LoVo (cell line): ENCODE measurements at places on chromosomes 1 and 21.

DNA sequence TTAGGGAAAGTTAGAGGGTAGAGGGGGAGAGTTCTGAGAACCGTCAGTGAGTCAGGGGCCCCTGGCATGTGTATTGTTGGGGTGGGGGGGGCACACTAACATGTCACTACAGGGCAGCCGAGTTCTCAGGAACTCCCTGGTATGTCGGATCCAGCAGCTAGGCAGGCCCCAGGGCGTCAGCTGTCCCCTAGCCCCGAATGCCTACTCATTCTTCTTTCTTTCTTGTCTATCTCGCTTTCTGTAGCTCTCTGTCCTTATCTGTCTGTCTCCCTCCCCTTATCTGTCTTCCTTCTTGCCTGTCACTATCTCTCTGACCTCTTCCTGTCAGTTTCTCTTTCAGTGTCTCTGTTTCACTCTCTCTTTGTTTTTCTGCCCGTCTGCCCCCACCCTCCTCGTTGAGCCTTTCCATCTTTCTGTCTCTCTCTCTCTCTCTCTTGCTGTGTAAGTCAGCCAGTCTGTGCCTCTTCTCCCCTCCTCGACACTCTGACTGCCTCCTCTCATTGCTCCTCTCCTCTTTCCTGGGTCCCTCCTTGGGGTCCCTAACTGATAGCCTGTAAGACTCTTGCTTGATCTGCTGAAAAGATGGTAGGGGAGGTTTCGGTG, 2.4 kb downstream of the NTRK1 start:
- no peak for DNase-seq

GRCh38 chr1:234936612-234937389, 191.8 kb downstream of the TOMM20 start:
- DNase-seq = no peak

DNA sequence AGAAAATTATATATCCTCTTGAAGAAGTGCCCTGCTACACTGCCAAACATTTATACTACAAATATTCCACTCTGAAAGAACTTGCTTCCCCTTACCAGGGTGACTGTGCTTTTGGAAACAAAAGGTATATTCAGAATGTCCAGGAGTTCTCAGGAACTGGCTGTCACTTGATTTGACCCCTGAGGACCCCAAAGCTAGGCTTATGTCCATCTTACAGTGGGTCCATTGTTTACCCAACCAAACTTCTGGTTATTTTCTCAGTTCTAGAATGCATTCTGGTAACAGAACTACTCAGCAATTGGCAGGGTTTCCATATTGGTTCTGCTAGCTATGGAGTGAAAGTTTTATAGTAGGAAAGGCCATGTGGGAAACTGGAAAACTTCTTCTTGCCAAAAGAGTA, 207.1 kb upstream of the KCTD3 start:
- DNase-seq = no peak

GRCh38 chr1:95627244-95627643, 393.2 kb downstream of the RWDD3 start:
- no peak for DNase-seq

DNA sequence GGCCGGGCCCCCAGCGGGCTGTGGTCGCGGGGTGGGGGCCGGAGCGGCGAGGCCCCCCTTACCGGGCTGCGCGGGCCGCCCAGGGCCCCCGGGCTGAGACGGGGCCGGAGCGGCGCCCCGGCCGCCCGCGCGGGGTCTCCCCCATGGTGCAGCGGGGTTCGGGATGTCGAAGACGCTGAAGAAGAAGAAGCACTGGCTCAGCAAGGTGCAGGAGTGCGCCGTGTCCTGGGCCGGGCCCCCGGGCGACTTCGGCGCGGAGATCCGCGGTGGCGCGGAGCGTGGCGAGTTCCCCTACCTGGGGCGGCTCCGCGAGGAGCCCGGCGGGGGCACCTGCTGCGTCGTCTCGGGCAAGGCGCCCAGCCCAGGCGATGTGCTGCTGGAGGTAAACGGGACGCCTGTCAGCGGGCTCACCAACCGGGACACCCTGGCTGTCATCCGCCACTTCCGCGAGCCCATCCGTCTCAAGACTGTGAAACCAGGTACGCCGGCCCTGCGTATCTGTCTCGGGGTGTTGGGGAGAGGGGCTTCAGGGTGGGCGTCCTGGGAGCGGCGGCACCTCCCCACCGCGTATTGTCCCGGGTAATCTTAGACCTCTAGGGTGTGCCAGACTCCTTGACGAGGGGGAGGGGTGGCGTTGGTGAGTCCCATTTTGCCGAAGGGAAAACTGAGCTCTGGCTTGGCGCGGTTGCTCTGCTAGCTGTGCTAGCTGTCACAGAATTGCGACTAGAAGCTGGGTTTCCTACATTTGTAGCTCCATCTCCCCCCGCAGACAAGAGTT, 745 bp downstream of the MAGI3 start:
- peak; percentile 49 for DNase-seq

- DNase-seq = no peak
Measured at GRCh38 chr1:212917858-212918257, 32.5 kb upstream of the VASH2 start.

DNA sequence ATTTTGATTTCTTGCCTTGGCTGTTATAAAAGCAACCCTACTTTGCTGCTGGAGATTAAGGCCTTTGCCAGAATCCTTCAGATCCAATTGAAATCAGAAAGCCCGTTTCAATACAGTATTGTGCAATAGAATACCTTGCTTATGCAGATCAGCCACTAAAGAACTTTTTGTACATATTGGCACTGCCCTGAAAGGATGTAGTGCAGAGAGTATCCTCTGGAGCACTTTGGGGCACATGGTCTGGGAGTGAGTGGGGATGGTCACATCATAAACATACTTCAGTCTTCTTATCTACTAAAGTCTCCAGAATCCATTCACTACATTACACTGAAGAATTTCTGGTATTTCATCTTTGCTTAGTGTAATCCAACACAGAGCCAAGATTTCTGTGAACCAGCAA, 189.0 kb downstream of the CENPF start:
- no peak for DNase-seq

DNA sequence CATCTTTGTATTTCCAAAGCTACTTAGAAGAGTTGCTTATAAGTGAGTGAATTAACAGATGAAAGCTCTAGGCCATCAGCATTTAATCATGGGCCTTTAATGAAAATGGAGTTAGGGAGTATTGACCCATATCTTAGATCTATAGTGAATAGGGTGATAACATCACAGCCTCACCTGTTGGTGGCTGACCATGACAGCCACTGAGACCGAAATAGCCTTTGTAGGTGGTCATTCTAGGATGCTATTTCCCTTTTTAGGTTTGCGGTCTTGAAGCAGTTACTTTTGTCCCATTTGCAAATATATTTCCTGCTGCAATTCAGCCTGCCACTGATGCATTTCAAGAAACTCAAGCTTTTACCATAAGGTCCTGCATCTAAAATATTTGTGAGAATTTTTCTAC, 410.1 kb upstream of the LYPLAL1 start:
- no peak for DNase-seq

- no peak for DNase-seq
Measured at GRCh38 chr1:152497273-152497672, 13.3 kb upstream of the LCE5A start.

DNA sequence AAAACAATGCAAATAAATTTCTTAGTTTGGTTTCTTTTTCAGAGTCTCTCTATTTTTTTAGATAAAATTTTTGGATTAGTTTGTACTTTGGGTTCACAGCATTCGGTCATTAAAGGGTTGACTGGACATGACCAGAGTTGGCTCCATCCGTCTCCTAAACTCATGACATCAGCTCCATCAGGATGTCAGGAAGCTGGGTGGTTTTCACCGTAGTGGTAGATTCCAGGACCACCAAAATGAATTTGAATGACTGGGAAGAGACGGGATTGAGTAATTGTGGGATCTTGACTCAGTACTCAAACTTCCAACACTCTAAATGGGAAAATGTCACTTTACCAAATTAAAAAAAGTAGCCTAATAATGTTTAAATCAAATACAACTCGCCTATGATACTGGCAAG, 279.2 kb upstream of the DUSP10 start:
- DNase-seq = no peak

DNA sequence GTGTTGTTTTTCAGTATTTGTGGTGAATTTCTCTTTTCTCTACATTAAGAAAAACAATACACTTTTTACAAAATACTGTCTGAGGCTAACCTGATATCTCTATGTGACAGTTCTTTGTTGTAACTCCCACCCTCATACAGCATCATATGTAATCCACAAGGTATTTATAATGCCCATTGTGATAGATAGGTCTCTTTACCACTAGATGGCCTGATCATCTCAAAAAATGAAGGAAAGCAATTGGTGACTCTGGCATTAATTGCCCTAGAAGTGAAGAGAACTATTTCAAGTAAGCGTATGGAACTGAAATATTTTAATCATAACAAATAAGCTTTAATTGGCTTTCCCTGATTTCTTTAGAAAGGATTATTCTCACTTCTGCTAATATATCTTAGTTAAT, 36.2 kb upstream of the HFM1 start:
- no peak for DNase-seq

GRCh38 chr1:198079432-198079951, 77.3 kb upstream of the NEK7 start:
- no peak for DNase-seq

DNA sequence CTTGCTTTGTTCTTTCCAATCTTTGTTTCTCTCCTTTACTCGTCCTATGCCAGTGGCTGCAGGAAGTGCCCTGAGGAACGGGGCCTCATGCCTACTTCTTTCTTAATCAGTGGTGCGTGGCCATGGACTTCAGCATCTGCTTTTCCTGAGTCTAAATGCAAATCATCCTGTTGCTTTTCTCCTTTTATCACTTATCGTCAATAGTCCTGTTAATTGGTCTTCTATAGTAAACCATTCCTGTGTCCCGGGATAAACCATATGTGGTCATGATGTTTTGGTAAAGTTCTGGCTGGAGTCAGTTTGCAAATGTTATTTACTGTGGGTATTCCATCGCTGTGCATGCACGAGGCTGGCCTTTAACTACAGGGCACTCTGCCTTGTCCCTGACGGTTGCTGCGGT, 47.5 kb downstream of the AGPAT3 start:
- DNase-seq = no peak

DNA sequence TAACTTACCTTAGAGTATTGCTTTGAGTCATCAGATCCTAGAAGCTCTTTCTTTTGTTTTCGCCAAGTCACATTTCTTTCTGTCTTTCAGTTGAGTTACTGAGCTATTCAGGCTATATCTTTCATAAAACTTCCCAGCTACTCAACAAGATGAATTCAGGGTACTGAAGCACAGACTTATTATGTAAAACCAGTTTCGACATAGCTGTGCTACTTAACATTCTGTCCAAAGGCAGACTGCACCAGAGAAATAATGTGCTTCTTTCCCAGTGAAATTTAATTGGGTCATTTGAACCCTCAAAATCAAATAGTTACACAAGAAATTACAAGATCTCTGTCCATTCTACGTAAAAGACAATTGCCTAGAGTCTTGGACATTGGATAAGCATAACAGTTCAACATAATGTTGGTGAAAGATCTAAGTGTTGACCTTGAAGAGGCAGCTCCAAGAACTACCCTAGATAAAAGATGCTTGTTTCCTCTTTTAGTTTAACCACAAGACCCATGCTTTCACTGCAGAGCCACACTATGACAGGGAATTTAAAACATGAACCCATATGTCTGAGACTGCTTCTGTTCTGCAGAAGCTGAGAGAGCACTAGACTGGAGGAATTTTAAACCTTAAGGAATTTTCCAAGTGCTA, 163.2 kb downstream of the LRRC40 start:
- no peak for DNase-seq

DNA sequence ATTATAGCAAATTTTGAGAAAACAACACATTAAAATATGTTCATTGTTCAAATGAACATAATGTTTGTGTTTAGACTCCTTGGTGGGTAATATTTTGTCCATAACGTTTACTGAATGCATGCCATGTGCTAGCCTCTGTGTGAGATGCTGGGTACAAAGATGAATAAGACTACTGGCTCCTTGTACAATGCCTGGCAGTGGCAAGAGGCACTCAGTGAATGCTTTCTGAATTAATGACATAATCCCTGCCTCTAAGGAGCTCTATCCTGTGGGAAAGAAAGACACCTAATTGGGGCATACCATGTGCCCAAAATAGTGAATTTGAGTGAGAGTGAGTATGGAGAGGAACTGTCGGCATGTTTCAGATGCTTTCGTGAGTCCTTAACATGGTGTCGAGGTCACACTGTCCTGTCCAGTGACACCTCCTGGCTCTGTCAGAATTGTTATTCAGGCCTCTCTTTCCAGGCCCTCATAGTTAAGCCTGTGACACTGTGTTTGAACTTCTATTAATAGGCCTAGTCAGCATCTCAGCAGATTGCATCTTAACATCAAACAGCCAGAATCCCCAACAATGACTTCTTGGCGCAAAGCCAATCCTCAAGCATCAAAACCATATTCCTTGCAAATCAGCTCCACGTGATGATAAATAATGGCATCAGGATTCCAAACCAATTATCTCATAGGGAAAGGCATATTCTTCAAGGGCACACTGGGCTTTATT, 32.8 kb upstream of the S1PR1 start:
- no peak for DNase-seq

- DNase-seq = no peak
Measured at GRCh38 chr1:46757956-46758528, 39.1 kb upstream of the EFCAB14 start.

DNA sequence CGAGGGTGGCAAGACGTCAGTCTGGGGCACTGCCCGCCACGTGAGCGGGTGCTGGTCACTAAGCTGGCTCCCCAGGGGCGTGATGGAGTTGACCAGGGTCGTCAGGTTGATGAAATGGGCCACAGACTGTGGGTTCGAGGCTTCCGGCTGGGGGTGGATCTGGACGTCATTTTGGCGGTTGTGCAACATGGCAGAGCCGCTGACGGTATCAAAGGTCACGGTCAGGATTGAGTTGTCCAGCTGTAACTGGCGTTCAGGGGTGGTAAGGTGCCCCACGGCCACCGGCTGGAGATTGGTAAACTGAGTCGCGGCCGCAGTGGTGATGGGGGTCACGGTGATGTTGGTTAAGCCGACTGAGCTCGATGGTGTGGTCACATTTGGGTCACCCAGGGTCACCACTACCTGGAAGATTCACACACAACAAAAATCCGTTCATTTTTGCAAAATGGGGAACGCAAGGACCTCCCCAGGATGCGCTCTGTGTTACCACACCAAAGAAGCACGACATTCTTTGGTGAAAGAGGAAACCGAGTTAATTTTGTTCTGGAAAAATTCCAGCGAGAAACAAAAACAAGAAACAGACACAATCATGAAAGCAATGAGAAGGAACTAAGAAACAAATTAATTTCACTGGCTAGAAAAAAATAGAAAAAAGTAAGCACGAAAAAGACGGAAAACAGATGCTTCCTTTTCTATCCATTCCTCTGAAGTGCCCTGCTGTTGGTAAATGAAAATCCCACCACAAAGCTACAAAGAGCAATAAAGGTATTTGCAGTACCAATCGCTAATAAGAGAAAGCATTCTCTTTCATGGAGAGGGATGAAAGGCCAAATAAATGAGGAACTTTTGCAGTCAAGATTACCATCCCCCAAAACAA, 34.7 kb upstream of the RIPK4 start:
- no peak for DNase-seq
